NCI-H2171 (cell line): ENCODE measurements at places on chromosomes 16 and 17.
A peak's percentile ranks its signal among the peaks of the same experiment; 100 is the strongest.

DNA sequence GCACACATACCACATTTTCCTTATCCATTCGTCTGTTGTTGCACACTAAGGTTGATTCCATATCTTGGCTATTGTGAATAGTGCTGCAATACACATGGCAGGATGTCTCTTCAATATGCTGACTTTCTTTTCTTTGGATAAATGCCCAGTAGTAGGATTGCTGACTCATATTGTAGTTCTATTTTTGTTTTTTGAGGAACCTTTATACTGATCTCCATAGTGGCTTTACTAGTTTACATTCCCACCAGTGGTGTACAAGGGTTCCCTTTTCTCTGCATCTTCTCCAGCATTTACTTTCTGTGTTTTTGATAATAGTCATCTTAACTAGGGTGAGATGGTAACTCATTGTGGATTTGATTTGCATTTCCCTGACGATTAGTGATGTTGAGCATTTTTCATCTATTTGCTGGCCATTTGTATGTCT is 118.1 kb downstream of the STXBP4 start:
- no peak for DNase-seq

GRCh38 chr16:22240023-22240710 is 34.1 kb downstream of the EEF2K start:
- no peak for DNase-seq

- peak; percentile 89 for DNase-seq
Measured at GRCh38 chr17:47604598-47604927, 45.2 kb upstream of the KPNB1 start.

GRCh38 chr16:69199382-69199781 is 12.4 kb downstream of the SNTB2 start:
- no peak for DNase-seq

DNA sequence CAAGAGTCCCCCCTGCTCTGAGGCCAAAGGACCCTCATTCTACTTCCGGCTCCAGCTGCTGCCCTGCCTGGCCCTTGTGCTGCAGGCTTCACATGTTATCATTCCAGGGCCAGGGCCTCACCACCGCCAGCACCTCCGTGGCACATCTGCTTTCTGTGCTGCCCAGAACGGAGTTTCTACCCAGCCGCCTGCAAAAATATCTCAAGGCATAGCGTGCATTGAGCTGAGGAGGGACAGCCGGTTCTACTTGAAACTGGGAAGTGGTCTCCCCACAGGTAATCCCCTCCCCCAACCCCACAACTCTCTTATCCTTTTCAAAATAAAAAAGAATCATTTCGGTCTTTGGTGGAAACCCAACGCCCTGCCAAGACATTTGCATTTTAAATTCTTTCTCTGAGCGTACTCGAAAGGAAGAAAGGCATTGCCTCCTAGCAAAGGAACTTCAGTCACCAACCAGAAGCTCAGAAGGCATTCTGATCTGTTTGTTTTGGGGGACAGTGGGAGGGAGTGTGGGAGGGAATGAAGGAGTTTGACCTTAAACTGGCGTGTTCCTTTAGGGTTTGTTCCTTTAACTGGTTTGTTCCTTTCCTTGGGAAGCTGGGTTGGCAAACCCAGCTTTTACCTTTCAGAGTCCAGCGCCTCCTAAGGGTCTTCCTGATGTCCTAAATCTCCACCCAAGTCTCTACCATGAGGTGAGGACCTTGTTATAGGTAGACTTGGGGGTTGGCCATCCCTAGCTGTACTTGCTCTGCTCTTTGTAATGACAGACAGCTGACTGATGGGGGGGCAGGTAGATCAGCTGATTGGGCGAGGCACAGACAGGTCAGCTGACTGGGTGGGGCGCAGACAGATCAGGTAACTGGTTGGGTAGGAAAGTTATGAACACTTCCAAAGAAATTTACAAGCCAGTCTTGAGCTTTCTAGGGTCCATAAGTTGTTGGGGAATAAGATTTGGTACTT is 33.4 kb upstream of the PIK3R6 start:
- no peak for DNase-seq

- no peak for DNase-seq
Measured at GRCh38 chr17:50967795-50968194, 101.6 kb upstream of the TOB1 start.
